ENCODE measurements at places on chromosomes 11 and 22. TPM values are rescaled to one million over a fixed set of nuclear protein-coding genes. Genes with fewer than 3 reads are reported as not detected.

The TIMP3 gene
- 876 TPM for total RNA-seq

The OR10A2 gene
- not detected for total RNA-seq

The DDI1 gene
- total RNA-seq = not detected

The SERPINH1 gene
- total RNA-seq = 2,762 TPM

Measured in smooth muscle cell of the umbilical artery (primary cell).